Stomach (tissue), 19 donors: ENCODE measurements at places on chromosomes 6 and 20. TPM values are rescaled to one million over a fixed set of nuclear protein-coding genes. Genes with fewer than 3 reads are reported as not detected.

The TEAD3 gene
- total RNA-seq: 49.1 TPM

The DEFB127 gene
- total RNA-seq: not detected

The TRDN gene
- total RNA-seq: not detected

The SLC22A3 gene
- 5.8 TPM for total RNA-seq

The RPS6KA2 gene
- total RNA-seq: 85.2 TPM

The IL20RA gene
- total RNA-seq: 3.9 TPM

The RAD21L1 gene
- not detected for total RNA-seq

The NCOA5 gene
- total RNA-seq: 4.3 TPM

The BACH2 gene
- total RNA-seq: 2.9 TPM

The CENPW gene
- 7.0 TPM for total RNA-seq

The HLA-DRB1 gene
- 27.2 TPM for total RNA-seq
